ENCODE measurements at places on chromosomes 7 and 10.

- no peak for DNase-seq
These were observed 164.9 kb downstream of the NSUN6 start for GRCh38 chr10:18486438-18486837.

DNA sequence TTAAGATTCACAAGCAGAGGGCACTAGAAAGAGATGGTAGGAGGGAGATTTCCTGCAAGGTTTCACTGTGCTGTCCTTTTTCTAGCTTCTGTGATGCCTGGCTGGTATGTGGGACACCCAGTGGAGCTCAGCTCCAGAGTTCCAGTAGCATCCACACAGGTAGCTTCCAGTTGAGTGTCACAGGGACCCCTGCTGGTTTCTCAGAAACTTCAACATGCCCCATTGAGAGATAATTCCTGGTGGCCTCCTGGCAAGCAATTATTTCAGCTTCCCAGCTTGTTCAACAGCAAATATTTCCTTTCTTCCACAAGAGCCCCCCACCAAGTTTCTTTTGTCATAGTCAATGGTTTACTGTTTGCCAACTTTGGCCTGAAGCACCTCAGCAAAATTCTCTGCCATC, 858.7 kb downstream of the REEP3 start:
- no peak for DNase-seq

DNA sequence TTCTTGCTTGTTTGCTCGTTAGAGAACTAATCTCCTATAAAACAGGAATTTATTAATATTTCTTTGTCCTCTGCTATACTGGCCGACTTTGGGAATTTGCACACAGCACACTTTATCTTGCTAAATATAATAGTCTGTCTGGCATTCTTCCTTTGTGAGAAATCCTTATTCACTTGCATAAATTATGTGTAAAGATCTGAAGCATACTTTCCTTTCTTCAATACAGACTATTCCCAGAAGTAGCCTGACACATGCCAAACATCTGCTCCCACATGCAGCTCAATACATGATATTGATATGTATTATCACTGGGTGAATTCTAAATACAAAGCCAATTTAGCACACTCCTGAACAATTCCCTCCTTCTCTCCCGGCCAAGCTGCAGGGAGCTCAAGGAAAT, 273.9 kb downstream of the GRM8 start:
- DNase-seq: no peak

DNA sequence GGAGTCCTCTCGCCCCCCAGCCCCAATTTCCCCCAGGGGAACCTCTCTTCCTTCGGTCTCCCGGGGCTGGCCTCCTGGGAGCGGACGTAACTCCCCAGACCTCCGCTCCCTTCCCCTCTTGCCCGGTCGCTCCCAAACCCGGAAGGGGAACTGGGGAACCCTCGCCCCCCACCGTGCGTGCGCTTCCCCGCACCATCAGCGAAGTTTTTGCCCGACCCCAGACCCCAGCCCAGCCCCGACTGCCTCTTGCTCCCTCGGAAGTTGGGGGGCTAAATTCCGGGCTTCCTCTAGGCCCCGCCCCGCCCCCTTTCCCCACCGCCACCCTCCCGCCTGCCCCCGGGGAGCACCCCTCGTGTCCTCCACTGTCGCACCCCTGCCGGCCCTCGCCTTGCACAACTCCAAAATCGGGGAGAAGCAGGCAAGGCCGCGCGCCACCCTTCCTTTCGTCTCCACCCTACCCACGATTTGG, 436 bp downstream of the GNB2 start:
- DNase-seq: no peak

- no peak for DNase-seq
These were observed 41.1 kb downstream of the SUGCT start for GRCh38 chr7:40175725-40176510.

DNA sequence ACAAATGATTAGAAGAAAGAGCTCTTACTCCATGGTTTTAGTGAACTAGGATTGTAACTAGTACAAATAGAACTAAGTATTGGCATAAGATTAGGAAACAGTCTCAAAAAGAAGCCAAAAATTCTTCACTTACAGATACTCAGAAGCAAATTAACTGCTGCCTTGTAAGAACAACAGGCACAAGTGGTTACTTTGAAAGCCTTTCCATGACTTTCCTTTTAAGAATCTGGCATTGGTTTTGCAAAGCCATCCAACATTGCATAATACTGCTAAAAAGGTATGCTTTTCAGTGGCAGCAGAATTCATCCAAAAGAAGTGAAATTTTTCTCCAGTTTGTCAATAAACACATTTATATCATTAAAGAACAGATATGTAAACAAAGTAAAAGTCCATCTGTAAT, 126.8 kb upstream of the ODAD2 start:
- no peak for DNase-seq

GRCh38 chr10:63611078-63611477, 89.9 kb downstream of the REEP3 start:
- no peak for DNase-seq

DNA sequence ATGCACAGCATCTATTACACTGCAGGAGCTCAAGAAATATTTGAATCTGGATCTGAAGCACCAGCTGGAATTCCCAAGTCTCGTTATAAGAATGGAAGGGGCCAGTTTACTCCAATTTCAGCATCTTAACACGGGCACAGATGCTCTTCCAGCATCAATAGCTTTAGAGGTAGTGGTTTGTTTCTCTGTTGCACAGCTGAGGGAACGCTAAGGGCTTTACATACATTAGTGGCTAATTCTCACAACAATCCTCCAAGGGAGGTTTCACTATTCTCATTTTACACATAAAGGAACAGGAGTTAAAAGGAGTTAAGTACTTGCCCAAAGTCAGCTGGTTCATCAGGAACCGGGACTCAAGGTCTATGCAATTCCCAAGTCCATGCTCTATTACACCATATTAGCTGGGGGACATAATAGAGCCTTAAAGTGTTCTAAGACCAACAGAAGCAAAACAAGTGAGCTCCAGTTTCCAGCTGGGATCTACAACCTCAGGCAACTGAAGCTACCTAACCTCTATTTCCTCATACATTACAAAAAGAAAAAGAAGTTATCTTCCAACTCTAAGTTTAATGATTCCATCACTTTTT, 9.9 kb downstream of the XPNPEP1 start:
- DNase-seq: no peak

- no peak for DNase-seq
These were observed 154.2 kb downstream of the GFRA1 start for GRCh38 chr10:116118847-116119246.

- no peak for DNase-seq
These were observed 50.2 kb downstream of the NDUFB2 start for GRCh38 chr7:140746751-140747150.
